ENCODE measurements at places on chromosomes 4 and X. TPM values are rescaled to one million over a fixed set of nuclear protein-coding genes. Genes with fewer than 3 reads are reported as not detected.

DNA sequence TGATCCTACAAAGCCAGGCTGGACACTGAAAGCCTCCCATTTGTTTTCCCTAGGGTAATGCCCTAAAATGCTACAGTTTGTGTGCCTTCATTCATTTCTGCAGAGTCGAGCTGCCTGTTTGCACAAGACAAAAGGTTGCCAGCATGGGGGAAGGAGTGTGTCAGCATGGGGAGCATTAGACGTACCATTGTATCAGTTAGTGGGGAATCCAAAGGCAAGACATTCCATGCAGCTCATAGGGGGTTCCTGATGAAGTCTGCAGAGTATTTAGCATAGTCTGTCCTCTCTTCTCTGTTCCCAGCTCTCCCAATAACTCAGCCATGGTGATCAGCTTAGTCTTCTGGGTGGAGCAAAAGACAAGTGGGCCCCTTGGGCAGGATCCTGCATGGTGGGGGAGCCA, 276.9 kb upstream of the PCDH7 start:
- DNase-seq, result no peak

- no peak for DNase-seq
Measured at GRCh38 chr4:186775902-186776301, 52.2 kb upstream of the FAT1 start.

- DNase-seq, result no peak
Measured at GRCh38 chr4:20528508-20528907, 171.8 kb upstream of the PACRGL start.

- DNase-seq, result no peak
Measured at GRCh38 chrX:68889249-68889648, 60.4 kb downstream of the EFNB1 start.

- no peak for DNase-seq
Measured at GRCh38 chrX:46456125-46456922, 88.9 kb downstream of the ZNF674 start.

DNA sequence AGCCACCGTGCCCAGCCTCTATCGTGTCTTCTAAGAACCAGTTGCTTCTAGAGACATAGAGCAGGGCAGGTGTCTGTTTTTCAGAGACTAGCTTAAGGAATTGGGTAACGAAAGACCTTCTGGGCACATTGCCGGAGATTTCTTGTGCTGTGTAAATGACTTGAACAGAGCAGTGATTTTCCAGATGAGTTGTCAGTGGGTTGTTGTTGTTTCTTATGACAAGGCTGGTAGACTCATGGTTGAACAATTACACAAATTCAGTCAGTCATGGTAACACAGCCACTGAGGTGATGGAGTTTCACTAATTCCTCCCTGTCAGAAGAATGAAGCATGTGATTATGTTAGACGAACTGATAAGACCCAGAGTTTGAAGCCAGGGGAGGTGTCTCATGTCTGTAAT, 20.5 kb upstream of the DDX3X start:
- DNase-seq, result no peak

- no peak for DNase-seq
Measured at GRCh38 chrX:27680726-27681125, 90.6 kb downstream of the DCAF8L2 start.

GRCh38 chrX:30414144-30414543, 105.0 kb upstream of the NR0B1 start:
- no peak for DNase-seq

DNA sequence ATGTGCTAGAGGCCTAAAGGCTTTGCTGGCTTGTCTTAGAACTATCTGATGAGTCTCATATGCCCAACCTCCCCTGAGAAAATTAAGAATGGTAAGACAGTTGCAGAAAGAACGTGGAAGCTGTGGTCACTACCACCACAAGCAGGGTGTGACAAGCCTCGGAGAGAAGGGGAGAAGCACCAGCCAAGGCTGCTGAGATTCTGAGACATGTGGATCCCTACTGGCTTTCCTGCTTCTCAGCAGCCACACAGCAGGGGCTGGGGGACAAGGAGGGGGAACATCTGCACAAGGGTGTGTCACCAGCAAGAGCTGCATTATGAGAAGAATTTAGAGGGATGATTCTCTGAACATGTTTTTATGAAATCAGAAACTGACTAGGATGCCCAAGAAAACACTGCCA, 19.4 kb downstream of the TAPT1 start:
- no peak for DNase-seq

DNA sequence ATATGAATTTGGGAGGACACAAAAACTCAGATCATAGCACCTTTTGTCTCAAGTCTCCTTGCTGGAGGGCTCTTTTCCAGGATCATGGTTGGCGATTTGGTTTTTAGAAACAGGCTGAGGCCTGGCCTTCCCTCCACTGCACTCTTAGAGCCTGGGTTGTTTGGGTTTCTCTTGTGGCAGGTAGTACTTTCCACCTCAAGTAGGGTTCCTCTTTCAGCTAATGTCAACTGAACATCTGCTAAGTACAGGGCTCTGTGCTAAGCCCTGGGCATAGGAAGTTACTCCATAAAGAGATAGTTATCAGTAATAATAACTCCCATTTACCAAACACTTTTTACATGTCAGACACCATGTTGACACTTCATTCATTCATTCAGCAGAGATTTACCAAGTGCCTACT, 28.2 kb upstream of the APLN start:
- DNase-seq, result no peak

DNA sequence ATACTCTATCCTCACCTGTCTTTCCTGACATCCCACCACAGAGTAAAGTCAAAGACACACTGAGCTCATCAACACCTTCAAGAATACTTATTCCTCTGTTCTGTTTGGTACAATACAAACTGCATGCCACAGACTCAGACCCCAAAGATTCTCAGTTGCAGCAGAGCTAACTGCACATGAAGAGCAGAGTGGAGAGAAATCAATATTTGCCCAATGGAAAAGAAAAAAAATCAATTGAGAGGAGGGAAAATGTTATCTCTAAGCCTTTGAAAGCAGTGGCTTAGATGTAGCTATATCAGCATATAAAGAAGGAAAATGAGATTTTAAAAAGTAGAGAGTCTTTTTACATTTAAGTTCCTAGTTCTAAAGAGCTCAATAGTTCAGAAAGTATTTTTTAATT, 180.2 kb downstream of the NWD2 start:
- no peak for DNase-seq

DNA sequence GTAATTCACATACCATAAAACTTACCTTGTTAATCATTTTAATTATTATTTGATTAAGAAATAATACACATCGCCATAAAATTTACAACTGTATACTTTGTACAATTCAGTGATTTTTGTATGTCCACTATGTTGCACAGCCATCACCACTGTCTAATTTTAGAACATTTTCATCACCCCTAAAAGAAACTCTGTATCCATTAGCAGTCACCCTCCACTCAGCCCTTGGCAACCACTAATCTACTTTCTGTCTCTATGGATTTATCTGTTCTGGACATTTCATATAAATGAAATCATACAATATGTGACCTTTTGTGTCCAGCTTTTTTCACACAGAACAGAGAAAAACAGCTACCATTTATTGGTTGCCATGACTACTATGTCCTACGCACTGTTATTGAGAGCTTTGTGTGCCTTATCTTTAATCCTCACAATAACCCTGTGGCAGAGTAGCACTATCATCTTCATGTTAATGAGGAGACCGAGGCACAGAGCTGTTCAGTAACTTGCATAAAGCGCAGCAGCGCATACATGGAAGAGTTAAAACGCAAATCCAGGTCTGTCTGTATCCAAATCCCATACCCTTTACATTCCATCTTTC, 64.6 kb upstream of the PAGE1 start:
- DNase-seq, result no peak

DNA sequence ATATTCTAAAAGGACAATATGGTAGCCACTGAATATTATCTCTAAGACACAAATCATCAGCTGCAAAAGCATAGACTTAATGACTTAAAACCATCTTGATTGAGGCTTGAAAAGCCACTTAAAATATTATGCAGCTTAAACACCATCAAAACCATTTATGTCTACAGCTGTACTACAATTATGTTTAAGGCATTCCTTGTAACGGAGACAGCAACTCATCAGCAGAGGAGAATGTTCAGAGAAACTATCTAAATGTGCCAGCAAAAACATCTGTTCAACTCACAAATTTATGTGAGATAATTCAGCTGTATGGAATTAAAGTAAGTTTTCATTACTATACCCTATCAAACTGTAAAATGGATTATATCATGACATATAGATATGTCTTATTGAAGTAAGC, 147.9 kb upstream of the CTSO start:
- no peak for DNase-seq

- DNase-seq, result no peak
Measured at GRCh38 chr4:55372259-55372658, 23.5 kb upstream of the TMEM165 start.

- DNase-seq, result no peak
Measured at GRCh38 chr4:41561244-41561643, 23.3 kb downstream of the LIMCH1 start.

DNA sequence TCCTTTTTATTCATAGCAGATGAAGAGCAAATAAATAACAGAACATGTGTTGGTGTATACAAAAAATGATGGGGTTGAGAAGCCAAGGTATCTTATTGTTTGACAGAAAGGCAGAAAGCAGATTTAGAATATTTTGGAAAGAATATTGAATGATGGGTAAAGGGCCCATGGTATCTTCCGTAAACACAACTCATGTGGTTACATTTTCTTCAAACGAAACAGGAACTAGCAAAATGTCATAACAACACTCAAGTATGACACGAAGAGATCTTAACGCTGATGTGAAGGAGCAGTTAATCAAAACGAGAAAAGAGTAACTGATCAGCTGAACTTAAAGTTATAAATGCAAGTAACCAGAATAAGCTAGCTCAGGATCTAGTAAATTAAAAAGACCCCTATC, 195.7 kb upstream of the GK2 start:
- no peak for DNase-seq

- no peak for DNase-seq
Measured at GRCh38 chr4:7384003-7384928, 50.5 kb downstream of the PSAPL1 start.

DNA sequence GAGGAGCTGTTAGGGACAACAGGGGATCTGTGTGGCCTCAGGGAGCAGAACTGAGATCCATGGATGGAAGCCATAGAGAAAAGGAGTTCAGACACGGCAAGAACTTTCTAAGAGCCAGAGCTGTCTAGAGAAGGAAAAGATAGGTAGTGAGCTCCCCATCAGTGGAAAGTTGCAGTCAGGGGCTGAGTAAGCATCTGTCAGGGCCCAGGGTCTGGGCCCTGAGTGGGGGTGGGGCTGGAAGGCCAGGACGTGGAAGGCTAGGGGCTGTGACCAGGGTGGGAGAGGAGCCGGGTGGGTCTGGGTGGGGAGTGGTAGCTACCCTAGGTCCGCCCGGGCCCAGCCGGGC, 324 bp upstream of the MSN start:
- DNase-seq, result no peak

- DNase-seq, result no peak
Measured at GRCh38 chr4:92091335-92091734, 212.4 kb upstream of the GRID2 start.

DNA sequence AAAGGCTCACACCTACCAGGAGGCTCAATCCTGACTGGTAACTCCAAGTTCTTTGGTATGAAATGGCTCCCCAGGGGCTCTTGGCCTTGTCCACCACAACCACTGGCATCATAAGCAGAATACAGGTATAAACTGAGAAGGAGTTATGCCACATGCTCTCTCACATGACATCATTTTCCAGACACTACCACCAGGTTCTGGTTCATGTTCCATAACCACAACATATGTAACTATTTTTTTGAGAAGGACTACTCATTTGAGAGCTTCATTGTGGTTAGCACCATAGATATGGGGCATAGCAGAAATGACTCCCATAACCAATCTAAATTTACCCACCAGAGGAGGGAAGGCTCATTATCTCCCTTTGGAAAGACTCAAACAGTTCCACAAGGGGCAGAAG, 19.6 kb downstream of the PRDM5 start:
- no peak for DNase-seq

- no peak for DNase-seq
Measured at GRCh38 chr4:138199568-138200235, 42.4 kb downstream of the SLC7A11 start.

GRCh38 chrX:45434231-45434630, 233.6 kb upstream of the DIPK2B start:
- no peak for DNase-seq

NUDT11 gene
- 0.39 TPM for polyA plus RNA-seq

FNIP2 gene
- polyA plus RNA-seq, result 4.7 TPM

LAP3 gene
- 42.6 TPM for polyA plus RNA-seq

RHOXF1 gene
- 0.30 TPM for polyA plus RNA-seq

SOWAHB gene
- polyA plus RNA-seq, result not detected

TMEM154 gene
- polyA plus RNA-seq, result 46.7 TPM

SSX4B gene
- polyA plus RNA-seq, result not detected

AMTN gene
- not detected for polyA plus RNA-seq

PLAC8 gene
- 378 TPM for polyA plus RNA-seq

KLHL4 gene
- 0.14 TPM for polyA plus RNA-seq

GLOD5 gene
- not detected for polyA plus RNA-seq

All from CD4-positive, alpha-beta memory T cell (primary cell).